ENCODE measurements at places on chromosomes 11 and 22. TPM values are rescaled to one million over a fixed set of nuclear protein-coding genes. Genes with fewer than 3 reads are reported as not detected.

DNA sequence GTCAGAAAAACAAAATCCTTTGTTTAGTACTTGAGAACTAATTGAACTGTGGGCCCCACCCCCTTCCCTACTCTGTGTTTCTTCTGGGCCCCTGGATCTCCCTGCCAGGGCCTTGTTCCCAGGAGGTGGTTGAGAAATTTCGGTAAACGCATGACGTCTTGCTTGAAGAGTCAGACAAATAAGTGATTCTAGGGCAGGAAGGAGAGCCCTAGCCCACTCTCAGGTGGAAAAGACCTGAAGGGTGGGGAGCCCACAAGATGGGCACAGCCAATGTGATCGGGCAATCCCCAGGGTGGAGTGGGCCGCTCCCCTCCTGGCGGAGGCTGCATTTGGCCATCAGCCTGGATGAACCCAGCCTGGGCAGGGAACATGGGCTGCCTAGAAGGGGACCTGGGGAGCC is 16.8 kb upstream of the P2RY2 start:
- no peak for DNase-seq

Gene XKR3
- not detected for total RNA-seq

Gene MYO7A
- 0.40 TPM for total RNA-seq

Gene CNTF
- total RNA-seq = 1.8 TPM

Gene BTG4
- not detected for total RNA-seq

DNA sequence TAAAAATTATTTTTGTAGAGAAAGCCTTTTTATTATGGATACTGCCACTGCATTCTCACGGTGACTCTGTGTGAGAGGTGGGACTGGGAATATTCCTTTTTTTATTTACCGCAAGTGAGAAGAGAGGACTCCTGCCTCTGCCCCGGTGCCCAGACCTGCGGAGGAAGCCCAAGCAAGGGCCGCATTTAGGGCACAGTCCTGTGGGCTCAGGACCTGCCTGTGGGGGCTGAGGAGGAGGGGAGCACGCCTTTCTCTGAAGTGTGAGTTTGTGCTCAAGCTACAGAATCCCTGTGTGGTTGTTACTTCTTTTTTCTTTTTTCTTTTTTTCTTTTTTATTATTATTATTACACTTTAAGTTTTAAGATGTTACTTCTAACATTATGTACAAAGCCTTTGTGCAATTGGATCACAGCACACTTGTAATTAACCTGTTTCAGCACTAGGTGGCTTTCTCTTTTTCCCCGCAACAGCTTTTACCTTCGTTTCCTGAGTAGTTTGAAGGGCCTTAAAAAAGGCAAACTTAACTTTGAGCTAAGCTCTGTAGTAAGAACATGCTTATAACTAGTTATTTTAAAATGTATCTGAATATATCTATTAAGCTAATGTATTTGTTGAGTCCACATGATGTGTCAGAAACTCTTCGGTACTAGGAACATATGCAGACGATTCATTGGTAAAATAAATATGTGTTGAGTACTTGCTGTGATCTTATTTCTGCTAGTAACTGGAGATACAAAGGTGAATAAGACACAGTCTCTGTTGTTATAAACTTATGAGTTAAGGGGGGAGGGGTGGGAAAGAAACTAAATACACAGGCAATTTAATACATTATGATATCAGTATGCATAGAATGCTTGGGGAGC is 18.3 kb downstream of the AMOTL1 start:
- DNase-seq = no peak

- no peak for DNase-seq
These were observed 33.8 kb downstream of the TNRC6B start for GRCh38 chr22:40211476-40212054.

- peak; percentile 59 for DNase-seq
These were observed 14.2 kb upstream of the APOA1 start for GRCh38 chr11:116851626-116852025.

DNA sequence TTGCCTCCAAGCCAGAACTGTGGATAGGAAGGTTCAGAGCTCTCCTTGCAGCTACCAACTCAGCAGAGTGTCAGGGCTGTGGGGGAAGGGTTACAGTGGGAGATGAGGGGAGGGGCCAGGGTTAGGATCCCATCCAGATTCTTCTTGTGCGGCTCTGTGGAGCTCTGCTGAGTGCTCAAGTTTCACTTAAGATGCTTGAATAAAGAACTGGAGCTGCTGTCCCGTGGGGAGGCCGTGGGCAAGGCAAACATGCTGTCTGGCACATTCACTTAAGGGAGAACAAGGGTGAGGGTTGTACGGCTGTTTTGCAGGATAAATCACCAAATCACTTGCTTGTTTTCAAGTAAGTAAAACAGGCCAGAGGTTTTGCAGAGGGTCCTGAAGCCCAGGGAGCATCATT is 197.1 kb downstream of the FAM76B start:
- DNase-seq = no peak

DNA sequence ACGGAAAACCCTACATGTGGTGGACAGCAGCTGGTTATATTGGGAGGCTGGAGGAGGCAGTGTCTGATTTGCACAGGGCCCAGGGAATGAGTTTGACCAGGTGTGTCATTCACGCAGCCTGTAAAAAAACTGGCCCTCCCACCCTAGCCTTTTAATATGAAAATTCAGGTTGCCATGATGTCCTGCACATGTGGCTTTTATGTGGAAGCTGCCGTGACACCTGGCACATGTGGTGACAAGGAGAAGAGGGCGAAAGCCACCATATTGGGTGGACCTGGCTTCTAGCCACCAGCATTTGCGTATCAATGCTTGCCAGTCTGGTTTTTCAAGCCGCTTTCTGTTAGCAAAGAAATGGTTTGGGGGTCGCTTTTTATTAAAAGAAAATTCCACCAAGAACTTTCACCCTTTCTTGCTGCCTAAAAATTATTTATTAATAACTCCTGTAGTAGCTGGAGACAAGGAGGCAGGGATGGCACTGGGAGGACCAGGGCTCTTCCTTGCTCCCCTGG is 43.4 kb downstream of the ZNF280B start:
- no peak for DNase-seq

Gene RPS19BP1
- total RNA-seq = 208 TPM

Gene OR52E8
- not detected for total RNA-seq

Gene ANGPTL5
- not detected for total RNA-seq

Gene VWCE
- not detected for total RNA-seq

DNA sequence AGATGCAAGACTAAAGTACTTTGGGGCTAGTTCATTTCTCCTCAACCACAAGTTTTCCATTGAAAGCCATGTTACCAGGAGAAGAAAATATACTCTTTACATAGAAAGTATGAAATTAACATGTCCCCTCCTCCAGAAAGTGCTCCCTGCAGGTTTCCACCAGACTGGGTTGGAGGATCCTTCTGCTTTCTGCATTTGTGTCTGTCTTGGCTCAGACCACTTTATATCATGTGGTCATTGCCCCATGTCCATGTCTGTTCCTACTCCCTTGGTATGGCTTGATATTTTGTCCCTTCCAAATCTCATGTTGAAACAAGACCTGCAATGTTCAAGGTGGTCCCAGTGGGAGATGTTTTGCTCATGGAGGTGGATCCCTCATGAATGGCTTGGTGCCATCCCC is 28.4 kb upstream of the ACER3 start:
- DNase-seq = no peak

- DNase-seq = no peak
These were observed 140.0 kb downstream of the CHST1 start for GRCh38 chr11:45525393-45525792.

Gene TBC1D10A
- 35.5 TPM for total RNA-seq

GRCh38 chr22:48250937-48251530 is 1488.6 kb downstream of the TBC1D22A start:
- no peak for DNase-seq

Gene APOA4
- total RNA-seq = not detected

DNA sequence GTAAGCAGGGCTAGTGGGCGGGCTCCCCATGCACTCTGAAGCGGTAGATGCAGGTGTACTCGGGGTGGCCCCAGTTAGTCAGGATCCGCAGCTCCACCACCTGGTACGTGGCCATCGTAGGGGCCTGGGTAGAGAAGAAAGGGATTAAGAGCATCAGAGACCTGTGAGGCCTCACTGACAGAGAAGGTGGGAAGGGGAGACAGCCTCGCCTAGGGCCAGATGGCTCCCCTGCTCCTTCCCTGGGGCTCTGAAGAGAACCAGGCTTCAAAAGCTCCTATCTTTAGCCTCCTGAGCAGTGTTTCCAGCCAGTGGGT is 19.6 kb downstream of the SUN2 start:
- DNase-seq = no peak

DNA sequence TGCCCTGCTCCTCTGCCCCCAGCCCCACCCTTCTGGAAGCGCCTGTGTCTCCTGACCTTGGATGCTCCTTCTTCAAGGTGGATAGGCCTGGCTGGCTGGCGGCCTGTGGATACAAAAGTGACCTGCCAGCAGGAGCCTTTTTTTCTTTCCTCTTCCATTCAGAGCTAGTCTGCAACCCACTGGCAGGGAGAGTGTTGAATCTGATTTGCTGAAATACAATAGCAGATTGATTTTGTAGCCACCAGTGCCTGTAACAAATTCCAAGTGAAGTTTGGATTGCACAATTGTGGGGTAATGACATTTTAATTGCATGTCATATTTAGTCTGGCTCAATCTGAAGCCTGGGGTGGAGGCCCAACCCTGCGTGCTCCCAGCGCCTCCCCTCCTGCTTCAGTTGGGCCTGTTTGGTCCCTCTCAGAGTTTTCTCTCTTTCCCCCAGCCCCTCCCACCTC is 97.2 kb downstream of the GRIK4 start:
- no peak for DNase-seq

- DNase-seq = no peak
These were observed 68.7 kb downstream of the PPFIBP2 start for GRCh38 chr11:7582338-7582985.

GRCh38 chr11:8352103-8352875 is 88.6 kb upstream of the LMO1 start:
- no peak for DNase-seq

DNA sequence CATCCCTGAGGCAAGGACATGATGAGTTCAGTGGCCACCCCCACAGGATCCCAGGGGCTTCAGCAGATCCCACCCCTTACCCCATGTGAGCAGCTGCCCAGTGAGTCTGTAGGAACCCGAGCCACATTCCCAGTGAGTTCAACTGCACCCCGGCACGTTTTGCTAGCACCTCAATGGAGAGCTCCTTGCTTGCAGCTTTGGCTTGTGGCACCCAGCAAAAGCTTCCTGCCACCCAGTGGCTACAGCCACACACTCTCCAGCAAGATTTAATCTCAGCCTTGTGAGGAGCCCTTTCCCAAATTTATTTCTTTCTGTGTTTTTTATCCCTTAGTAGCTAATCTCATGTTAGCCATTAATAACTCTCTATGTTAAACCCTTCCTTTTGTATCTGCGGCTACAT is 4.0 kb downstream of the SAA1 start:
- DNase-seq = no peak

Gene OR4A16
- total RNA-seq = not detected

Gene TRAF6
- total RNA-seq = 8.2 TPM

Gene TTC36
- total RNA-seq = 0.69 TPM

- no peak for DNase-seq
These were observed 12.9 kb downstream of the NAV2 start for GRCh38 chr11:19725379-19726079.

GRCh38 chr11:114200351-114201133 is 95.7 kb upstream of the NNMT start:
- peak; percentile 16 for DNase-seq

GRCh38 chr11:66309475-66309874 is 7.4 kb downstream of the CD248 start:
- no peak for DNase-seq

Gene CREB3L1
- 4.6 TPM for total RNA-seq

Gene NEU3
- 5.9 TPM for total RNA-seq

DNA sequence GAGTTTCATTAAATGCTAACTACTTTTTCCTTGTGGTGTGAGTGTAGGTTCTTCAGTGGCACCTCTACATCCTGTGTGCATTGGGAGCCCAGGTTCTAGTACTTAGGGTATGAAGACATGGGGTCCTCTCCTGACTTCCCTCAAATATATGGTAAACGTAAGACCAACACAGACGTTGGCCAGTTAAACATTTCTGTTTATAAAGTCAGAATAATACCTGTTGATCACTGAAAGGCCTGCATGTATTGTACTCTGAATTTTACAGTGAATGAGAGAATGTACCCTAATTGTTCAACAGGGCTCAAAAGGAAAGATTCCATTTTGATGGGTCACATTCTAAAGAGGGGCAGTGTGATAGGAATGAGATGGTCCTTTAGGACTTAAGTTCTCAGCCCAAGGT is 3.2 kb downstream of the RPL27A start:
- no peak for DNase-seq

DNA sequence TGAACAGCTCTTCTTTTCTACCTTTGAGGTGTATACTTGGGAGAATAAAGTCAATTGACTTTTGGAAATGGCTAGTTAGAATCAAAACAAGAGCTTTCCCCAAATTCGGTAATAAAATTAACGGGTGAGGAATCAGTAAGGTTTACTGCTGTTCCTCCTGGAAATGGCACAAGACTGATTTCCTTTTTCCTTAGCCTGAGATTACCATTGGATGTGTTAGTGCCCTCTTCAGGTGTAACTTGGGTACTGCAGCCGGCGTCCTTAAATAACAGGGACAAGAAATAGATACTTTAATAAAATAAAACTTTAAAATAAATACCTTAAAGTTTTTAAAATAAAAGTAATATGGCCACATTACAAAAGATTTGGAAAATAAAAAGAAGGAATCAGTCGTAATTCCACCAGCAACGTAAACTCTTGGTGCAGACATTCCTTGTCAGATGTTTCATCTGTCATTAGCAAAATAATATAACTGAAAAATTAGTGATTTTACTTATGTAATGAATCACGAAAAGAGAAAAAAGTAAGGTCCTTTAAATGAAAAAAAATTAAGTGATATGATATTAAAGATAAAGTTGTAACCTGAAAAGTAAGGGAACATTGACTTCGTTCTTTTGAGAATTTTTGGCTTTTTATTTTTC is 29.7 kb downstream of the ZFTA start:
- peak; percentile 61 for DNase-seq

Gene CARD18
- total RNA-seq = 0.80 TPM

DNA sequence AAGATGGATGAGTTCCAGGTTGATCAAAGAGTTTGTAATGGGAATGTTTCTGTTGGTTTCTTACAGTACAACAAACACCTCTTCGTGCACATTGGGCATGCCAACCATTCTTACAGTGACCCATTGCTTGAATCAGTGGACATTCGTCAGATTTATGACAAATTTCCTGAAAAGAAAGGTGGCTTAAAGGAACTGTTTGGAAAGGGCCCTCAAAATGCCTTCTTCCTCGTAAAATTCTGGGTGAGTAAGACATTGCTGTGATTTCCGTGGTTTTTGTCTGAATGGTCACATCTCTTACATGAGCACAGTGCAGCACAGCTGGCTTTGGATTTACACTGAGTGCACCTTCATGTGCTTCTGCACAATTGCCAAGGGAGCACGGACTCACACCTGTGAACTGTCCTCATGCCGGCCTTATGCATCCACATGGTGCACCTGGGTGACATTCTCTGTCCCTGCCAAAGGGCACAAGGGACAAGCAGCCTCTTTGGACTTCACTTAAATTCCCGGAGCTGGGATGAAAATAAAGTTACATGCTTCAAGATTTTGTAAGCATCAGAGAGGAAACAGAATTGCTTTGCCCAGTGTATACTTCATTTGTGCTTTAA is 107.1 kb upstream of the RASSF10 start:
- DNase-seq = no peak

Gene GLYAT
- not detected for total RNA-seq

GRCh38 chr22:26169315-26170111 is at the start of gene SEZ6L:
TSS of gene SEZ6L (plus strand) at chr22:26169462. CDS start at chr22:26169670, 208 bp downstream.
- DNase-seq = peak; percentile 5

GRCh38 chr11:46916286-46917108 is 1.9 kb downstream of the LRP4 start:
- DNase-seq = peak; percentile 75

GRCh38 chr22:46250783-46251125 is 661 bp upstream of the CDPF1 start:
- DNase-seq = no peak

Gene GNB1L
- 16.1 TPM for total RNA-seq

Measured in Daoy (cell line).